ENCODE measurements at places on chromosomes 1 and 21.

GRCh38 chr21:45228171-45228641 lies 59.5 kb downstream of the POFUT2 start:
- no peak for DNase-seq

DNA sequence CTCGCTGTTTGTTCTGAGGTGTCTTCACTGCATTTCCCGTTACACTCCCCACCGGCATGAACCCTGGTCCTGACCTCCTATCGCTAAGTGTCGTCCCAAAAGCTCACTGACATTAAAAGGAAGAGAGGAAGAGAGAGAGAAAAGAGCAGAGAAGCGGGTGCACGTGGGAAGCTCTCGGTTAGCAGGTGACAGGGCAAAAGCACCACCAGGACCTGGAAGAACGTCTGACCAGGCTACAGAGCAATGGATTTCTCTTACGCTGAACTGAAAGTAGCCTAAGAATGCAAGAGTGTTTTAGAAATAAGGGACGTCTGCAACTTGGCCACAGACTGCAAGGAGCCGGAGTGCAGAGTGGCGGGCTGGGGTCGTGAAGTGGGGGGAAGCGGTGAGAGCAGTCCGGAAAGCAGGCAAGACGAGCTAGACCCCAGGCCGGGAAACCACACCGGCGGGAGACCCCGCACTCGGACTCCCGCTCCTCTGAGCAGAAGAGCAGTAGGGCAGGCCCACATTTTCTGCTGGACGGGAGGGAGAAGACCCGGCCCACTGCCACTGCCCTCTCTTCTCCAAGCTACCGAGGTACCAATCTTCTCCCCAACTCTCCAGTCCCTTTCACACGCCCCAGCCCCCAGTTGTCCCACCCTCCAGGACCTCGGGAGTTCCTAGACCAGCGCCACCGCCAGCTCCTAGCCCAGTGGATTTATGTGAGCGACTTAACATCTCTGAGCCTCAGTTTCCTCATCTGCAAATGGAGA lies 8.3 kb upstream of the MPZL1 start:
- DNase-seq = no peak

GRCh38 chr1:117569856-117570255 lies 36.0 kb upstream of the TENT5C start:
- DNase-seq = no peak

DNA sequence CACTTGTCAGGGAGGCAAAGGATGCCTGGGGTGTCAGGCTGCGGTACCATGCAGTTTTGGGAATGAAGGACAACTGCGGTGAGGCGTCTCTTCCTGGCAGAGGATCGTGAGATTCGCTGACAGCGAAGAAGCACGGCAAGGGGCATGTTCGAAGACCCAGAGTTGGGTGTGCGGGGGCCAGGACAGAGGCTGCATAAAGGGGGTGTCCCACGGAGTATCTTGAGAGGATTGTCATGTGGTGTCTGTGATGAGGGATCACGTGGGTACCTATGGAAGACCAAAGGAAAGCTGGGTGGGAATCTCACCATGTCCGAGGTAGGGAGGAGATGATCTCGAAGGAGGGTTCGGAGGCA lies 372 bp downstream of the SLC25A44 start:
- DNase-seq = no peak

DNA sequence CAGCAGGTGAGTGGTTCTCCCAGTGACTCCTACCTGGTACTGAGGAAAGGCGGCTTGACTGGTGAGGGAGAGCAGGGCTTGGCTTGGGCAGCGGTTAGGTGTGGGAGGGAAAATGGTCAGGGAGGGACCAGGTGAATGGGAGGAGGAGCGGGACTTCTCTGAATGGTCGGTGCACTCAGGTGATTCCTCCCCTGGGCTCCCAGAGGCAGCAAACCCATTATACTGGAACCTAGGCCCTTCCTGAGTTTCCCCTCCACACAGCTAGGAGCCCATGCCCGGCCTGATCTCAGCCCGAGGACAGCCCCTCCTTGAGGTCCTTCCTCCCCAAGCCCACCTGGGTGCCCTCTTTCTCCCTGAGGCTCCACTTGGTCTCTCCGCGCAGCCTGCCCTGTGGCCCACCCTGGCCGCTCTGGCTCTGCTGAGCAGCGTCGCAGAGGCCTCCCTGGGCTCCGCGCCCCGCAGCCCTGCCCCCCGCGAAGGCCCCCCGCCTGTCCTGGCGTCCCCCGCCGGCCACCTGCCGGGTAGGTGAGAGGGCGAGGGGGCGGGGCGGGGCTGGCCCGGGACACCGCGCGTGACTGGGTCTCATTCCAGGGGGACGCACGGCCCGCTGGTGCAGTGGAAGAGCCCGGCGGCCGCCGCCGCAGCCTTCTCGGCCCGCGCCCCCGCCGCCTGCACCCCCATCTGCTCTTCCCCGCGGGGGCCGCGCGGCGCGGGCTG lies 2.3 kb downstream of the ARTN start:
- no peak for DNase-seq

- no peak for DNase-seq
Observed at GRCh38 chr1:36464605-36465393, 615 bp upstream of the MRPS15 start.

- DNase-seq = no peak
Observed at GRCh38 chr21:33264561-33264960, 1.6 kb upstream of the IL10RB start.

Data from left lung (tissue), 14 donors.